ENCODE measurements at places on chromosomes 7 and 10. TPM values are rescaled to one million over a fixed set of nuclear protein-coding genes. Genes with fewer than 3 reads are reported as not detected.
A peak's percentile ranks its signal among the peaks of the same experiment; 100 is the strongest.

Gene LHFPL3
- not detected for total RNA-seq

Gene PPP1R17
- total RNA-seq: not detected

DNA sequence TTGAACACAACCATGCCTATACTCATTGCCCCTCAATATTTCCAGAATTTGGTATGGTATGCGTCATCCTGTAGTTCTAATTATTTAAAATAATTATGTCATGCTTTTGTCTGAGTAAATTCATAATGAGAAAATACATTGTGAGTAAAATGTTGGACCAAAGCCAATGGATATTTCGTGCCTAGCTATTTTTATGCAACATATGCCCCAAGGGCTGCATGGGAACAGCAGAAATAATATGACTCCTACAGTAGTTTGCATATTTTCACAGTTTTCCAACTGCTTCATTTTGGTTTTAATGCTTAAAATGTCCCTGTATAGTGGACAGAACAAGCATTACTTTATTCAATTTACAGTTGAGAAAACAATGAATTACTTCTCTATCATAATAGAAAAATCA lies 1115.6 kb upstream of the GHITM start:
- no peaks in the 10 kb centered on the region for H3K36me3 ChIP-seq
- no peak overlapping the region for H3K4me3 ChIP-seq
- no peak overlapping the region for H3K27ac ChIP-seq
- H3K4me1 ChIP-seq: no peaks in the 10 kb centered on the region

- H3K4me3 ChIP-seq: no peak overlapping the region
- no peak for DNase-seq
- H3K4me1 ChIP-seq: no peaks in the 10 kb centered on the region
- peaks cover 63% of the 10 kb centered on the region for H3K27me3 ChIP-seq
- no peak overlapping the region for H3K27ac ChIP-seq
Measured at GRCh38 chr10:11396311-11396955, 215.0 kb downstream of the USP6NL start.

DNA sequence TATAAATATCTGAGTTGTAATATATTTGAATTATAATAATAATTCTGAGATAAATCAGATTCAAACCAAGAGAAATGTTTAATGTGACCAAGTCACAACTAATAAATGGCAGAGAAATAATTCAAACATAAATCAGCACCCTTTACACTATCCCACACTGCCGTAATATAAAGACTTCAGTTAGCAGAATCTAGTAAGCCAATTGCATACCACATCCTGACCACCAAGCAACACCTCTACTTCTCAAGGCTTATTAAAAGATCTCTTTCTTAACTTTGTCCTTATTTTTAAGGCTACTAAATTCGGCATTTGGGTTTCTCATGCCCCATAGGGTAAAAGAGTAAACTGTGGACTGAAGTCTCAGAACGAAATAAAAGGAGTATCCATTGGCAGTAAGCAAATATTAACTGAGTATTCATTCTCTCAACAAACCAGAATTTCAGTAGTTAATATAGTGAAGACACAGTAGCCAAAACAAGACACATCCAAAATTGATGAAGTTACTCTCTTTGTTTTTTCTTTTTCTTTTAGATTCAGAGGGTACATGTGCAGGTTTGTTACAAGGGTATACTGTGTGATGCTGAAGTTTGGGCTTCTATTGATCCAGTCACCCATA lies 14.8 kb downstream of the ACBD5 start:
- no peaks in the 10 kb centered on the region for H3K27me3 ChIP-seq
- peaks cover 15% of the 10 kb centered on the region for H3K36me3 ChIP-seq
- no peak overlapping the region for H3K4me3 ChIP-seq
- H3K4me1 ChIP-seq: no peaks in the 10 kb centered on the region
- DNase-seq: no peak
- no peak overlapping the region for H3K27ac ChIP-seq

DNA sequence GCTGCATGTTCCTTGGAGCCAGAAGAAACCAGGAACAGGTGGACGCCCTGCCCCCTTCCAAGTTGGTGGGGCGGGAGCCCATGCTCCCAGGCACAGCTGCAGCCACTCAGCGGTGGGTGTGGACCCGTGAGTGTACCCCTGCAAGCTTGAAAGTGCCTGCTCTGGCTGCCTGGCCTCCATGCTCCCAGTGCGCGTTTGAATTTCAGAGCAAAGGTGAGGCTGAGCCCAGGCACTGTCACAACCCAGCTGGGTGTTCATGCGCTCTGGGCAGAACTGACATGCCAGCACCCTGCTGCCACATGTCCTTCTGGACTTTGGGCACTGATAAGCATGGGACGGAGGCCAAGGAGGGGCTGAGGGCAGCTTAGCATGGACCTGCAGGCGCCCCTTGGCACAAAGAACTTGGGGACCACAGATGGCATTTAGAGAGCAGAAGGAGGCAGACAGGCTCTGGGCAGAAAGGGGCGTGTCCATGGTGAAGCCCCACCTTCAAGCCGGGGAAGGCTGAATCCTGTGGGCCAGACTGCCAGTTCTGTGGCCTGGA lies 402.0 kb upstream of the NRG3 start:
- H3K4me3 ChIP-seq: no peak overlapping the region
- H3K4me1 ChIP-seq: no peaks in the 10 kb centered on the region
- no peaks in the 10 kb centered on the region for H3K27me3 ChIP-seq

DNA sequence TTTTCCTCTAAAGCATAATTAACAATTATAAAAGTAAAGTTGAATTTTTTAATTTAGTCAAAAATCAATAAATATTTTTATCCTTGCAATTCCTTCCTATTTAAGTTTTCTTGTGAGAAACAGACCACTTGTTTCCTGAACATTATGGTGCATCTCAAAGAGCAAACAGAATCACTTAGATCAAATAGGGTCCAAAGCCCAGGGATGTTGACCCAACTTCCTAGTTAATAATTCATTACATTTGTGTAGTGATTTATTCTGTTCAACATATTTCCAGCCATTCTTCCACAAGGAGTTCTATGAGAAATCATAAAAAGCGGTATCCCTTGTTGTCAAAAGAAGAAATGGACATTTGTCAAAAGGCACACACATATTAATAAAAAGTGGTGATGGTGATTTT lies 315.6 kb downstream of the LRRTM3 start:
- DNase-seq: no peak
- H3K36me3 ChIP-seq: no peaks in the 10 kb centered on the region
- H3K4me1 ChIP-seq: no peaks in the 10 kb centered on the region
- H3K27ac ChIP-seq: no peak overlapping the region

- H3K4me3 ChIP-seq: peak overlapping the region; percentile 65
- peaks cover 39% of the 10 kb centered on the region for H3K36me3 ChIP-seq
- DNase-seq: peak; percentile 76
- peak overlapping the region; percentile 68 for H3K27ac ChIP-seq
- peaks cover 9% of the 10 kb centered on the region for H3K4me1 ChIP-seq
Measured at GRCh38 chr10:87095236-87095945, 385 bp downstream of the SHLD2 start.
